ENCODE measurements at places on chromosomes 2 and 18.

DNA sequence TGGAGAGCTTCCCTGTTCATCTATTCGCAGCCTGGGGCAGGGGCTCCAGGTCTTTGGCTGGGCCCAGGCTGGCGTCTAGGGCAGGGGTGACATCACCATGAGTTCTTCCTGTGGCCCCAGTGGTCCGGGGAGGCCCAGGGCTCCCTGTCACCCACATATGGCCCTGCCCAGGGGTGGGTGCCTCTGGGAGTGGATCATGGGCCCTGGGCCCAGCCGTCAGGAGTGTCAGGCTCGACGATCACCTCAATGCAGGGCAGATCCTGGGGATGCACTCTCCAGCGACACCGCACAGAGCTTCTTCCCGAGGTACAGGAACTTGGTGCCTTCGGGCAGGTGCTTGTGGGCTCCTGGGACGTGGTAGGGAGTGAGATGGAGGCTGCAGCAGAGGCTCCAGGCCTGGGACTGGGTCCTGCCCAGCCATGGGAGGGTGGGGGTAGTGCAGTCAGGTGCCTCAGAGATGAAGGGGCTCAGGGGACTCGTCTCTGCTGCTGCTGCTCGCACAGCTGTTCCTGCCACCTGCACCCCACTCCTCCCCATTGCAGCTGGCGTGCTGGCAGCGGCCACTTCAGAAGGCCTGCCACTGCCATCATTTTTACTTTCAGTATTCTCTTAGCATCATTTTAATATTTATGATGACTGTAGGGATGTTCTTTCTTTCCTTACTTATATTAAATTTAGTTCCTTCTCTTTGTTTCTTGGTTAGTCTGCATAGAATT is 196.0 kb upstream of the VRK2 start:
- DNase-seq, result no peak

- DNase-seq, result no peak
Measured at GRCh38 chr2:98086491-98087446, at the start of gene VWA3B. TSS of gene VWA3B (plus strand) at chr2:98087167. CDS start at chr2:98093093, 5,926 bp downstream.

DNA sequence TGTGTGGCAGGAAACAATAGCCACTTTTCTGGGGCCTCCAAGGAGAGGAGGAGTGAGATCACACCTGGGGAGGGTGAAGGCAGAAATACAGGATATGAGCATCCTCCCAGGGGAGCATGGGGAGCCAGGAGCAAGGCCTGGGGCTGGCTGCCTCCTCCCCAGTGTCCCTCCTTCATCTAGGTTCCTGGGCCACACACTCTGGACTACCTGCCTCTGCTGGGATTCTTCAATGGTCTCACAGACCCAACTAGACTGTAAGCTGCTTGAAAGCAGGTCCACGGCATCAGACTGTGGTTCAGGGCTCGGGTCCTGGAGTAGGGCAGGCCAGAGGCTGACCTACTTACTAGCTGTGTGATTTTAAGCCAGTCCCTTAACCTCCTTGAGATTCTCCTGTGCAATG is 94.0 kb downstream of the MCFD2 start:
- no peak for DNase-seq

DNA sequence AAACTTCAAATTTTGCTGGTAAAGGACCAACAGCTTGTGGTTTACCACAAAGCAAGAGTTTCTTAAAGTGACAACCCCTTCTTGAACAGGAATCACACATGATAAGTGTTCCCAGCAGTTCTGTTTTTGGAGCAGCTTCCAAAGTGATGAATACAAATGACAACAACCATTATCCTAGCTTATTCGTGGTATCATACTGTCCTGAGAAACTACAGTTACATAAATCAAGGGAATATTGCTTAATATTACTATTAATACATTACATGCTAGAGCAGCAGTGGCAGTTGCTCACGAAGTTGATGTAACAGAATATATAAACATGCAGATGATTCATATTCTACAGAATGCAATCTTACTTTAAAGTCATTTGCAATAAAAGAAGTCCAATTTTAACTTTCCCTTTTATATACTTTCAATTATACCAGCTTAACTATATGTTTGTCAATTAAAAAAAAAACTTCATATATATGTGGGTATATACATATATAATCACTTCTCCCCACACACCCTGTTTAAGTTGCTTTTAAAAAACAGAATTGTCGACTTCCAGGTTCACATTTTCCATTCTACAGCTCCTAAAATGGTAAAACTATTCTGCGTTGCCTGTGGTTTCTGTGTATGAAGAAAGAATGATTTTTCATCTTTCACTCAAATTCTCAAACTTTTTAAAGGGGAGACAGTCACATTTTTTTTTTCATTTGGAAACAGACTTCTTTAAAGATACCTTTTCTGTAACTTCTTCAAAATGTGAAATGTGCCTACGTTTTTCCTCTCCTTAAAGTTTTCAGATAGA is 713.6 kb downstream of the TDRD15 start:
- no peak for DNase-seq

DNA sequence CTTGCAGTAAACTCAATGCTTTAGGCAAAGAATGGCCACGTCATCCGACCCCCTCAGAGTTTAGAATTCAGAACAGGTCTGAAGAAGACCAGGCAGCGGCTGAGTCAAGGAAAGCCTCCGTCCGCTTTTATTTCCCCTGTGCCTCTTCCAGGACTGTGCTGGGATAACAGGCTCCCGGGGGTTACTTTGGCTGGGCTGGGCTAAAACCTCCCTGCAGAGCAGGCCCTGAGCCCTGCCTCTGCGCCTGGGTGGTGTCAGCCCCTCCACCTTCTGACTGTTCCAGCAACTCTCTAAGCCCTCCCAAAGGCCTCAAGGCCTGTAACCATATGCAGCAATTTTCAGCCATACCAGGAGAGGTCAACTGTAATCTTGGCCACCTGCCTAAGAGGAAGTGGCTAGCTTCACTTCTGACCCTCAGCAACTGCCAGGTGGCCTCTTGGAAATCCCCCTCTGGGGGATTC is 166.5 kb downstream of the RPIA start:
- no peak for DNase-seq

GRCh38 chr18:40849886-40850285 is 1105.1 kb upstream of the PIK3C3 start:
- DNase-seq, result no peak

DNA sequence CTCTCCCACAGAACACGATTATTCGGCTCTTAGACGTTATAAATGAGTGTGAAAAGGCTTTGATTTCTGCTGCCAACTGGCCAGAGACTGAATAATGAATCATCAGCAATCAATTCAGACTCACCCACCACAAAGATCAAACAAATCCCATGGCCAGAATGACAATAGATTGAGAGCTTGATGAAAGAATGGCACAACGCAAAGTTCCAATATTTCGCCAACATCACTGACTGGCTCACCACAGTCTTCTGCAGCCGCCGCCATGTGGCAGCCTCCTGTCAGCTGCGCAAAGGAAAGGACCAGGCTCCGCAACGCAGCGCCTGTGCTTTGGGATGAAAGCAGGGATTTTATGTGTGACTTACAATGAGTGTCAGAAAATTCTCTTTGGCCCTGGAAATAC is 104.4 kb upstream of the SOX11 start:
- no peak for DNase-seq

GRCh38 chr2:162153608-162154224 is 1.7 kb upstream of the GCG start:
- DNase-seq, result peak; percentile 64

- no peak for DNase-seq
Measured at GRCh38 chr2:236754271-236754944, 184.8 kb downstream of the ACKR3 start.

DNA sequence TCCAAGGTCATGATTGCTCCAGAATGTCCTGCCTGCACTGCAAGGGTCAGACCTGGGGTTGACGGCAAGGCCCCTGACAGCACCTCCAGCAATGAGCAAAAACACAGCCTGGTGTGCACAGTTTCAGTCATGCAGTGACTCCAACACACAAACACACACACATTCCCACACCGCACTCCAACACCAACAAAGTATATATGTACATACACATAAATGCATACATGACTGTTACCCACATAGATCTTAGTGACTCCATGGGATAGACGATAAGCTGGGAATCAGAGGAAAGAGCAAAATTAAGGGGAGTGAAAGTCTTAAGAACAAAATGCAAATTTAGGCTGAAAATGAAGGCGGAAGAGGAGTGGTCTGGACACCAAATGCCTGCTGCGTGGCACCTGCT is 112.7 kb upstream of the TEKT4 start:
- DNase-seq, result no peak

- DNase-seq, result no peak
Measured at GRCh38 chr2:96953611-96953978, 32.8 kb downstream of the FAM178B start.

DNA sequence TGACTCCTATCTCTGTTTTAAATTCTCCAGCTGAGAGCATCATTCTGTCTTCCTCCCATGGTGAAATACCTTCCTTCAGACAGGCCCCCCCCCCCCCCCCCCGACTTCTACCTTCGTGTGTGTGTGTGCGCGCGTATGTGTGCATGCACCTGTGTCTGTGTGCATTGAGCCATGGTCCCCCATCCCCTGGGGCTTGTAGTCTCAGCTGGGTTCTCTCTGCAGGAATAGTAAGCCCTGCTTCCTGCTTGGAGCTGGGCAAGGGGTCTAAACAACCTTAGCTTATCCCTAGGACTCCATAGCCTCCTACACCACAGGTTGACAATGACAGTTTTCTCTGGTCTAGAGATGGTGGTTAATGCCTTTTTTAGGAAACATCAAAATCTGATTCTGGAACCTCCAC is 427.5 kb upstream of the KLHL29 start:
- no peak for DNase-seq

- no peak for DNase-seq
Measured at GRCh38 chr2:20666304-20667150, at the start of gene GDF7. TSS of gene GDF7 (plus strand) at chr2:20667144. CDS start at chr2:20667240, 96 bp downstream.
